ENCODE measurements at places on chromosomes 12 and 14.
A peak's percentile ranks its signal among the peaks of the same experiment; 100 is the strongest.

GRCh38 chr14:54010981-54011380, 54.4 kb upstream of the BMP4 start:
- peak; percentile 11 for DNase-seq

- DNase-seq: no peak
Observed at GRCh38 chr12:27631813-27632491, 64.3 kb upstream of the REP15 start.

GRCh38 chr12:4137441-4137840, 136.1 kb upstream of the CCND2 start:
- DNase-seq: no peak

- DNase-seq: no peak
Observed at GRCh38 chr12:61757831-61758505, 502.2 kb upstream of the USP15 start.

- no peak for DNase-seq
Observed at GRCh38 chr12:92987846-92988621, 58.9 kb upstream of the EEA1 start.

DNA sequence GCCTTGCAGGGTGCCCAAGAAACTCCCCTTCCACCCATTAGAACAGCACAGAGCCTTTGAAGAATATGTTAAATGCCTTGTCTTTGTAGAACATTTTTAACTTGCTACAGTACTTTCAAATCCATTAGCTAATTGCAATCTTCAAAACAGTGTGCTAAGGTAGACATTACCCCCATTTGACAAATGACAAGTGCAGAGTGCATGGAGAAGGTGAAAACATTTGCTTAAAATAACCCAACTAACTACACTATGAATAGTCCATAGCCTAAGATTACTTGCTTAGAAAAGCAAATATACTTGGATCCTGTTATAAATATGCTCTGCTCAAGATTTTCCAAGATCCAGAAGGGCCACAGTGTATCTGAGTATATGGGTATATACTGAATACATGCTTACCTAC, 87.0 kb upstream of the G2E3 start:
- DNase-seq: no peak

GRCh38 chr14:24840204-24840893, 206.4 kb upstream of the GZMB start:
- no peak for DNase-seq

GRCh38 chr14:59334253-59334652, 130.9 kb downstream of the GPR135 start:
- DNase-seq: no peak

DNA sequence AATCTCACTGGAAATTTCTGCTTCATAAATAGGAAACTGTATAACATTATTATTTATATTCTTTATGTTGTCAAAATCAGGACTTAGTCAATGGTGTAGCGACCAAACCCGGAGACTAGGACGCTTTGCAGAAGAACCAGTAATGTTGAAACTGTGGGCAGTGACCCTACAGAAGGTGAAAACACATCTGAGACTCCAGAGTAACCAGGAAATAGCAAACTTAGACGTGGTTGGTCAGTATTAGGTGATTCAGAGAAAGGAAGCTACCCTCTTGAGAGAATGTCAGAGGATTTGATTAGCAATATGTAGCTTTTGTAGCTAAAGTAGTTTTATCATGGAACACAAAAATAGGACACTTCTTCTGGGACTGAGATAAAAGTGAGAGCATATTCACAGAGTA, 381.9 kb downstream of the SLC16A7 start:
- no peak for DNase-seq

GRCh38 chr12:68785358-68785757, 22.6 kb upstream of the MDM2 start:
- DNase-seq: no peak

DNA sequence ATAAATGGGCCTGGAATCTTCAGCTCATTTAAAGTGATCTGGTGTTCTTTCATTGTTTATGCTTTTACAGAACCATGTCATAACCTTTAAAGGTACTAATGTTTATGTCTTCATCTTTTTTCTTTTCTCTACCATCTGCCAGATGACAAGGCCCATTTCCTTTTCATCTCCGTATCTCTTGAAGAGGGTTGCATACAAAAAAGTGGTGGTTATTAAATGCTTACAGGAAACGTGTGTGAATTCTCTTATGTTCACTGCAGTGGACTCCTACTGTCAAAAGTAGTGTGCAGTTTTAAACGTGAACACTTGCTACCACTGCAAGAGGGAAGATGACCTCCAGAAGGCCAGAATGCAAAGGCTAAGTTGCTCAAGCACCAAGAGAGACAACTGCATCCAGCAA, 91.4 kb downstream of the TTC7B start:
- DNase-seq: no peak

DNA sequence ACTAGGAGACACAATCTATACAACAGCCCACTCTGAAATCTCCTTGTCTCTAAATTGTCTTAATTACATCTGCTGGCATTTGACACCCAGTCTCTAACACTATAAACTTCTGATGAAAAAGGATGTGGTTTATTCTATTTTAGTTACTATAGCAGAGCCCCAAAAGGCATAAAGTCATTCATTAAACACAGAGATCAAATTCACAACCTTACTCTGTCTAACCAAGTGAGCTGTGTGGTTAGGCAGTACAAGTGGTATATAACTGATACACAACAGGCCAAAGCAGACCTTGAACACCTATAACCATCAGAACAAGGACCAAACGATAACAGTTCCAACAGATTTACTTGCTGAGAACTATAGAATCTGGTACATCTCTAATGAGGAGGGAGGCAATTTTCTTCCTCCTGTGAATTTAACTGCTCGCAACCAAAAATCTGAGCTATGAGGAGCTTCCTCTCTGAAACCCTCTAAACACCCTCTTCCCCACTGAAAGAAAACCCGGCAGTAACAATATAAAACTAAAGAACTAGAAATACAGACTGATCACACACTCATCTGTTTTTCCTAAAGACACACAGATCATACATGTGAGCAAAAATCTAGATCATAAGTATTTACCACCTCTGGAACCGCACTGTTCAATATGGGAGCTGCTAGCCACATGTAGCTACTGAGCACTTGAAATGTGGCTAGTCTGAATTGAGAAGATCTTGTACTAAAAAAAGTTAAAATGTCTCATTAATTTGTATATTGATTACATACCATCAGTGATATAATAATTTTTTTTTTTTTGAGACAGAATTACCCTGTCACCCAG, 17.7 kb downstream of the SPPL3 start:
- no peak for DNase-seq

DNA sequence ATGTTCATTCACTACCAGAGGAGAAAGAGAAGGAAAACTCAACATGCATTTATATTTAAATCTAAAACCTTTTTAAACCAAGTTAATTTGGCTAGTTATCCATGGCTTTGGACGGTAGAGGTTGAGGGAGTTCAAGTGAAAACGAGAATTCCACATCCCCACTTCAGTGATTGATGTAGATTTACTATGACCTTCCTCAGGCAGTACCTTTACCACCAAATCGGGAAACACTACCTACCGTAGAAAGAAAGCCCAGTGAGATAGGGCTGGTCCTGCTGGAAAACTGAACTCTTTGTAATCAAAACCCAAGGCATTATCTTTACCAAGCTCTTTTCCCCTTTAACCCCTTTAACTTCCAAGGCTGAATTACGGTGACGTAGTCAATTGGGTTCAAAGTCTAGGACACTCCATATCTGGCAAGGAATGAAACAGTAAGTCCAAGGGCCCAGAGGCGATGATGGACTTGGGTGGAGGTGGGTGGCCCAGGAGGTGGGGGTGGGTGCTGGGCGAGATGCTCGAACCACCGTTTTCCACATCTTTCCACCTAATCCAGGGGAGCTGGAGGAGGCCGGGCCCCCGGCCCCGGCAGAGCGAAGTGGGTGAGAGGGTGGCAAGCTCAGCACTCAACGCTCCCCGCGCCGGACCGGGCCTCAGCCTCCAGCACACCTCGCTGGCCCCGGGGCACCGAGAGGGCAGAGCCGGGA, 618 bp downstream of the SEC23A start:
- no peak for DNase-seq
